ENCODE measurements at places on chromosomes 1 and 21.

DNA sequence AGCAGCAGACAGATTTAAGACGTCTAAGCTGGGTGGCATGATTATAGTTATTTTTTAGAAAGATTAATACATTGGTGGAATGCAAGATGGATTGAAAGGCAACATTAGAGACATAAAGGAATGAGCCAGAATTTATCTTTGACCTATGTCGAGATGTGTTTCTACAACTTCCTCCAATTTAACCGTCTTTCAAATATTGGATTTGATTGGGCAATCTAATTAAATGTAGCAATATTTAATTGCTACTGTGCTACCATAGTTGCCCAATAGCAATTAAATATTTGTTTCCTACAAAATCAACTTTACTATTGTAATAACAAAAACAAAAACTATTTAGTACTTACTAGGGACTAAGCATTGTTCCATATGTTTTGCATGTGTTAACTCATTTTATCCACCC is 30.4 kb upstream of the CYP4A22 start:
- no peak for DNase-seq

- DNase-seq: no peak
These were observed 145.0 kb upstream of the DUSP10 start for GRCh38 chr1:221886743-221887414.

- DNase-seq: no peak
These were observed 53.6 kb upstream of the HP1BP3 start for GRCh38 chr1:20840731-20841130.

- no peak for DNase-seq
These were observed 55.3 kb downstream of the C8B start for GRCh38 chr1:56910441-56910985.

DNA sequence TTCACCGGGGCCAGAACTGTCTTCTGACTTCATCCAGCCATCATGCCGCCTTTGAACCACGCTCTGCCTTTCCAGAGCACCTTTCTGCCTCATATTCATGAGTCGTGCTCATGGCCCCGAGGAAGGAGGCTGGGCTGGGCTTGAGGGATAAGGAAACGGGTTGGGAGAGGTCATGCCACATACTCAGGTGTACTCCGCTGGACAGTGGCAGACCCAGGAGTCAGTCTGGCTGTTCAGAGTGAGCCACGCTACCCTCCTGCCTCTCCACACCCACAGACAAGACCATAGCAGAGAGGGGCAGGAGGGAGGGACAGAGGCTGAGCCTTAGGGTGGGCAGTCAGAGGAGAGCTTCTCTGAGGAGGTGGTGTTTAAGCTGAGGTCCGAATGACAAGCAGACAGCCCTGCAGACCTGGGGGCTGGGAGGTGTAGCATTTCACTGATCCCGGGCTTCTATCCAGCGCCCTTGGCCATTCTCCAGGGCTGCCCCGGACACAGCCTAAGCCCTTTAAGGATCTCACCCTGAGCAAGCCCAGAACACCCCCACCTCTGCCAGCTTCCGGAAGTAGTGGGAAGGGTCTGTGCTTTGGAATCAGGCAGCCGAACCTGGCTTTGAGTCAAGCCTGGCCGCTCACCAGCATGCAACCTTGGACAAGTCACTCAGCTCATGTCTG is 102.3 kb downstream of the LACTBL1 start:
- DNase-seq: no peak

DNA sequence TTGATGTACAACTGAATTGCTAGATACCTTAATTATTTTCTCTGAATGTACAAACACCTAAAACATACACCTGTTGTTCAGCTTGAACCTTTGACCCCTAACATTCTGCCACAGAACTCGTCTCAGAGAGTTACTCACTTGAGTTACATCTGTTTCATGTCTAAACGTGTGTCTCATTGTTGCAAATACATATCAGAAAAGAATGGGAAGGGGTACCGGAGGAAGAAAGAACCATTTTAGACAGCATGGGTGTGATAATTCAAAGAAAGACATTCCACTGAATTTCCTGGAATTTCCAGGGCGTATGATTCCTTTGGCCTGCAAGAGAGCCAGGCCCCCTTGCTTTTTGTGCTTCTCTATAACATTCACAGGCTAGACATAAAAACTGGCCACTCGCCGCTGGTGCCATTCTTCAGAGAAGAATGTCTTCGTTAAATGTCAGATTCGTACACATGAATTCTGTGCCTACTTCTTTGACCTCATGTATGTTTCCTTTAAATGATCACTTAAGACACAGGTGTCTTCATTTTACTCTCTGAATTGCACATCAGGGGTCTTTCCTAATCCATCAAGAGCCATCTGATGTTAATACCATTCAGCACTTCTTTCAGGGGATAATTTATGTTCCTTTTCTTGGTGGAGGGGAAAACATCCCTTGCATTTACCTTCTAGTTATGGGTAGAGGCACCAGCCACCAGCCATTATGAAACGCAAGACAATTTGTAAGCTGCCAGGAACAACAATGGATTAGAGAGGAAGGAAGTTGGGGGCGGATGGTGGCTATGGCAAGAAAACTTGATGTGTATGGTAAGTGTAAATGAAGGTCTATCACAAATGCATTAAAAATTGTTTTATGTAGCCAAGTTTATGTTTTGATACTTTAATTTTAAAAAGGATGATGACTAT is 12.7 kb downstream of the ATF3 start:
- no peak for DNase-seq

GRCh38 chr1:201146626-201147390 is 7.5 kb downstream of the TMEM9 start:
- DNase-seq: no peak

GRCh38 chr1:66335859-66336640 is 197.9 kb upstream of the SGIP1 start:
- no peak for DNase-seq

DNA sequence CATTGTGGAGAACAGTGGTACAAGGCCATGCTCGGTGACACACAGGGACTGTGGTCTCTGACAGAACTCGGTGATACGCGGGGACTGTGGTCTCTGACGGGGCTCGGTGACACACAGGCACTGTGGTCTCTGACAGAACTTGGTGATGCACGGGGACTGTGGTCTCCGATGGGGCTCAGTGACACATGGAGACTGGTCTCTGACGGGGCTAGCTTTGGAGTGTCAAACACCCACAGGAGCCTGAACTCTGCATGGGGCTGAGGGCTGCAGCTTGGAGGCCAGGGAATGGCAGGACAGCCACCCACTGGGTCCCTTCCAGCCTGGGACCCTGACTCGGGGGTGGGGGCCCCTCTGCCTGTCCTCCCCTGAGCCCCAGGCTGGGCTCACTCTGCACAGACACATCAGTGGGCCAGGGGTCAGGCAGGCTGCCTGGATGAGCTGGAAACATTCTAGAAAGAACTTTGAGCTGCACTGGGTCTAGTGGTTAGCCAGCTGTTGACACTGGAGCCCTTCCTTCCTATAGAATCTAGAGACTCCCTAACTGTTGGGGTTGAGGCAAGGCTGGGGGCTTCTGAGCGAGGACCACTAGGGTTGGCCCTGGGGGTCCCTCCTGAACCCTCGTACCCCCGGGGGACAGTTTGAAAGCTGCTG is 49.8 kb downstream of the DISP3 start:
- no peak for DNase-seq

- DNase-seq: peak; percentile 51
These were observed at the start of gene ATP8B2 for GRCh38 chr1:154324669-154325582. Gene ATP8B2, plus strand, starts transcription at chr1:154325525. Its CDS starts 2,617 bp downstream, at chr1:154328142.

GRCh38 chr1:15353839-15354579 is 55.7 kb upstream of the EFHD2 start:
- no peak for DNase-seq

DNA sequence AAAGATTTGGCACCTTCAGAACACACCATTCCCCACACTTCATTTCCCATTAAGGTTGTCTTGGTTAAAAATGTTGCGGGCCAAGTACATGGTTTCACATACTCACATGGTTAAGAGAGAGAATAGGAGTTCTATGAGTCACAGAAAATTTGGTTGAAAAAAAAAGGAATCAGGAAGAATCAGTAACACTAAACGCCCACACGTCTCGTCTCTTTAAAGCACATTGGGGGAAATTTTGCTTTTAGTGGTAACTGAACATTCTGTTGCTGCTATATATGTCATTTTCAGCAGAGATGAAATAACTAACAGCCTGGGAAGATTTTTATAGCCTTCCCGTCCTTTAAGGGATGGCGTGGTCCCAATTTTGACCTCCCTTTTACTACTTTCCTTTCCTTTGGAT is 132.9 kb upstream of the ERG start:
- DNase-seq: no peak

- DNase-seq: no peak
These were observed 1.0 kb upstream of the S100B start for GRCh38 chr21:46605767-46606426.

DNA sequence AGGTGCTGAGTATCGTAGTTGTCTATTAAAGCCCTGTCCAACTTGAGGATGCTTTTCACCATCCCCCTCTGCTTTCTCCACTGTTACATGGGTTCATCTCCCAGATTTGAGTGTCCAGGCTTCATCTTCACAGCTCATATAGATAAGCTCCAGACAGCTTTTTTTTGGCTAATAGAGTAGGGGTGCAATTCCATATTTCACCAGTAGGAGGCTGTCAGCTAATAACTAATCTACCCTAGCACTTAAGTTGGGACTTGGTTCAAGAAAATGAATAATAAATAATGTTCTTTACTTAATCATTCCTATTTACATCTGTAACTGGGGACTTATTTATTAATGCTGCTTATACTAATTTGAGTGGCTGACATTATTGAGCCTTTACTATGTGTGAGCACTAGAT is 124.5 kb downstream of the IGSF21 start:
- DNase-seq: no peak

All from stimulated activated CD4-positive, alpha-beta T cell treated with anti-CD3 and anti-CD28 coated beads, Interleukin-1b, Interleukin-23, amount 100 ng/mL, for 1 hour (primary cell).